ENCODE measurements at places on chromosomes 2 and 18.

GRCh38 chr18:25164848-25165811 lies 186.8 kb downstream of the ZNF521 start:
- no peak for DNase-seq

GRCh38 chr2:4862031-4862430 lies 830.2 kb upstream of the SOX11 start:
- DNase-seq: no peak

- DNase-seq: no peak
These were observed 640.4 kb downstream of the NR4A2 start for GRCh38 chr2:155692106-155692505.

- no peak for DNase-seq
These were observed 686 bp upstream of the RGPD8 start for GRCh38 chr2:112433932-112434730.

GRCh38 chr2:219830353-219830738 lies 202.9 kb downstream of the SLC4A3 start:
- no peak for DNase-seq

- no peak for DNase-seq
These were observed 106.6 kb upstream of the DDX18 start for GRCh38 chr2:117707874-117708273.

GRCh38 chr2:142180820-142181533 lies 50.2 kb upstream of the LRP1B start:
- no peak for DNase-seq

- no peak for DNase-seq
These were observed 51.5 kb downstream of the USP37 start for GRCh38 chr2:218516614-218517013.

GRCh38 chr2:117684919-117685318 lies 129.6 kb upstream of the DDX18 start:
- DNase-seq: no peak

DNA sequence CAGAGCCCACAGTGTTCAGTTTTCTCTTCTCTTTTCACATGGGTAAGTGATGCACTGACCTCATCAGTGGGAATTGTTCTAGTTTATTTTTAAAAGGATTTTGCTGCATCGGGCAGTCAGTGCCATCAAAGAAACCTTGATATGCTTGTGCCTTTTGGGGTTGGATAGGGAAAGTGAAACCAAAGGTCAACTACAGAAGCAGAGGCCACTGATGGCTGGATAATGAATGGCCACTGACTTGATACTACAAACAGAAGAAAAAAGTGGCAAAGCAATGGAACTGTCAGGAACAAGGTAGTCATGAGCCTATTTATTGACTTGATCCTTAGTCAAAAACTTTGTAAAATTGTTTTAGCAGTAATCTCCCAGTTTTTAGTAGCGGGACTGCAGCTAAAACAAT lies 636.3 kb upstream of the ZEB2 start:
- no peak for DNase-seq

- no peak for DNase-seq
These were observed 95.0 kb downstream of the TMEM185B start for GRCh38 chr2:120128216-120128615.

DNA sequence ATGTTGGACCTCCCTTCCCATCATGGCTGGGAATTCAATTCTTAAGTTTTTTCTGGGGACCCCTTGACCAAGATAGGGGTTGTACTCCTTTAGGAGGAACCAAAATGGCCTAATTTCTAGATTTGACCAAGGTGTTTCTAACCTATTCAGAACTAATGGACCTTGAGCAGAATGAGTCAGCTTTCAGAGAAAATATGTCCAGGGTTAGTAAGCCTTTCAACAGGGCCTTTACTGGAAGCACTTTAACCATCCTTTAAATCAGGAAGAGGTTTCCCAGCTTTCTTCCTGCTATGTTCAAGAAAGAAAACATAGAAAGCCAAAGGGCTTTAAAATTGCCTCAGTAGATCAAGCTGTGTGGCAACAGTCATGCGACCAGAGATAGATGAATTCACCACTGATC lies 1184.9 kb upstream of the ACVR2A start:
- no peak for DNase-seq

DNA sequence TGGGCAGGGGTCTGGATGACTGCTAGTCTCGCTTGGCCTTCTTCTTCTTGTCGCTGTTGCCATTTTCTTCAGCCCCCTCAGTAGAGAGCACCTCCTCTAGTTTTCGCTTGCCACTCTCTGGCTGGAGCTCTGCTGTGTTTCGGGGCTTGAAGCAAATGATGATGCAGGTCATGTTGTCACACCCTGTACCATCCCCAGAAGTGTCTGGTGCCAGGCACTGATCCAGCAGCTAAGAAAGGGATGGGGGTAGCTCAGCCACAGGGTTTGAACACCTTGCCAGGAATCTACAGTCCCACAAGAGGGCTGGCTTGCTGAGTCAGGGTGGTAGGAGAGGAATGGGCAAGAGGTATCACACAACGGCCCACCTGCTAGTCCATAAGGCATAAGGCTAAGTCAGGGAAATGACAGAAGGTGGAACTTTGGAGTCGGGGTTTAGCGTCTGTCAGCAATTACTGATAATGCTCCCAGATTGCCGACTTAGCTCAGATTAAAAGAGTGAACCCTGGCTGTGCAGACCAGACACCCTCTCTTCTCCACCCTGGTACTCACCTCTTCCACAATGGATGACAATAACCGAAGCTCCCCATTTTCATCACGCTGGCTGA lies 1.1 kb upstream of the ZNF513 start:
- DNase-seq: no peak

DNA sequence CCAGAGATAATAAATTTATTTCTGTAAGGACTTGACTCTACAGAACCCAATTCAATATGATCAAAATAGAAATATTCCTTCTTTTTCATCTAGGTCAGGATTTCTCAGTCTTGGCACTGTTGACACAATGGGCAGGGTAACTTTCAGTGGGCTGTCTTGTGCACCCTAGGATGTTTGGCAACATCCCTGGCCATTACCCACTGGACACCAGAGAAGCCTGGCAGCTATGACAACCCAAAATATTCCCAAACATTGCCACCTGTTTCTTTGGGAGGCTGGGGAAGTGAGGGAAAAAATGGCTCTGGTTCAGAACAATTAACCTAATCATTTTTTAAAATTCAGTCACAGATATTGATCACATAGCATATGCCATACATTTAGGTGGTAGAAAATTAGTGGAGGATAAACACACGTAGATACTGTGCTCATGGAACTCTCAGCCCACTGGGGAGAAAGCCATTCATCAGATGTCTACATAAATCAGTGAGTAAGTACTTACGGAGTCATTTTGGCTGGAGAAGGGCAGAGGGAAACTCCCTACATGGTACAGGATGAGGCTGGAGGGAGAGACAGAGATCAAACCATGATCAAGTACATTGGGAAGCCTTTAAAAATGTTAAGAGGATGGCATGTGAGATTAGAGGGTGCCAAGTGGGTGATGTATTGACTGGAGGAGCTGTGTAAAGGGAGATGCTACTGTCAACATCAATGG lies 718 bp upstream of the TNP1 start:
- no peak for DNase-seq

GRCh38 chr2:152406119-152406835 lies 71.3 kb downstream of the FMNL2 start:
- no peak for DNase-seq

GRCh38 chr2:7429733-7430132 lies 512.5 kb downstream of the RNF144A start:
- DNase-seq: no peak

GRCh38 chr2:134642938-134643337 lies 75.9 kb downstream of the TMEM163 start:
- no peak for DNase-seq

GRCh38 chr18:55038162-55038561 lies 78.9 kb upstream of the CCDC68 start:
- DNase-seq: no peak

DNA sequence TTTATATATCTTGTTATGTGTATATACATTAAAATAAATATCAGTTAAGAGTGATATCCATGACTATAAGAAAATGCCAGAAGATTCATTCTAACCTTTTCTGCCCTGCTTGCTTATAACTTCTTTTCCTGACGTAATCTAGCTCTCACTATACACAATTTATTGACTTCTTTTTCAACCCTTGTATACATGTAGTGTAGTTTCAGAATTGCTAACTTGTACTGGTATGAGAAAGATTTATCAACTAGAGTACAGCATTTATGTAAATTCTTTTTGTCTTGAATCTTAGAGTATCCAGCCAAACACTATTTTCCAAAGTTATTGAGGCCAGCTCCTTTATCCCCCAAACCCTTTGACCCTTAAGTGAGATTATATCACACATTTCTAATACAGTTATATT lies 798.0 kb upstream of the RAB6C start:
- no peak for DNase-seq

GRCh38 chr2:161238560-161239325 lies 69.5 kb upstream of the PSMD14 start:
- DNase-seq: peak; percentile 29

DNA sequence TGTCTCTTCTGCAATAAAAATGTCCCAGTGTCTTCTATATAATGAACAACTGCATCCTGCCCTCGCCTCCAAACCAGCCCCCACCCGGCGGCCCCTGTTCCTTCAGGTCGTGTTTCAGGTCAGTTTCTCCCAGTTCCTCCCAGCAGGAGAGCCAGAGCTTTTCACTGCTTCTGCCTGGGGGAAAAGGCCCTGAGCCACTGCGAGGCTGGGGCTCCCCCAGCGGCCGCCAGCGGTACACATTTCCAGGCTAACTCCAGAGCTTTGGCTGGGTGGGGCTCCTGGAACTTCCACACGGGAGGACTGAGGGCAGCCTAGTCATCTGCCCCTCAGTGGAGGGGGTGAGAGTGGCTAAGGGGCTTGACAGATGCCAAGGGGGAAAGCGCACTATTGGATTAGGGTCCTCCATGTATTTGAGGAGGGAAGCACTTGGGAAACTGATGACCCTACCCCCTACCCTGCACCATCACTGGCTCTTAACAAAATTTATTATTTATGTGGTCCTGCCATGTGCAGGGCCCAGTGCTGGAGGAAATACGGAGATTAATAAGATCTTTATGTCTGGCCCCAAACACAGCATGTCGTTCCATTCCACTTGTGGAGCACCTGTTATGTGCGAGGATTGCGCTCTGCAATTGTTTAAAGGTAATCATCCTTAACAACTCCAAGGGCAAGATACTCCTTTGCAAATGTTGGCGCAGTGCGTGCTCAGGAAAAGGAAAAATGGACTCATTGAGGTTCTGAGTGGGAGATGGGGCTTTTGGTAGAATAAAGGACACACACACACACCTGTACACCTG lies 17.3 kb upstream of the CYS1 start:
- no peak for DNase-seq

- no peak for DNase-seq
These were observed 96.5 kb downstream of the PTPRM start for GRCh38 chr18:7663366-7664312.

DNA sequence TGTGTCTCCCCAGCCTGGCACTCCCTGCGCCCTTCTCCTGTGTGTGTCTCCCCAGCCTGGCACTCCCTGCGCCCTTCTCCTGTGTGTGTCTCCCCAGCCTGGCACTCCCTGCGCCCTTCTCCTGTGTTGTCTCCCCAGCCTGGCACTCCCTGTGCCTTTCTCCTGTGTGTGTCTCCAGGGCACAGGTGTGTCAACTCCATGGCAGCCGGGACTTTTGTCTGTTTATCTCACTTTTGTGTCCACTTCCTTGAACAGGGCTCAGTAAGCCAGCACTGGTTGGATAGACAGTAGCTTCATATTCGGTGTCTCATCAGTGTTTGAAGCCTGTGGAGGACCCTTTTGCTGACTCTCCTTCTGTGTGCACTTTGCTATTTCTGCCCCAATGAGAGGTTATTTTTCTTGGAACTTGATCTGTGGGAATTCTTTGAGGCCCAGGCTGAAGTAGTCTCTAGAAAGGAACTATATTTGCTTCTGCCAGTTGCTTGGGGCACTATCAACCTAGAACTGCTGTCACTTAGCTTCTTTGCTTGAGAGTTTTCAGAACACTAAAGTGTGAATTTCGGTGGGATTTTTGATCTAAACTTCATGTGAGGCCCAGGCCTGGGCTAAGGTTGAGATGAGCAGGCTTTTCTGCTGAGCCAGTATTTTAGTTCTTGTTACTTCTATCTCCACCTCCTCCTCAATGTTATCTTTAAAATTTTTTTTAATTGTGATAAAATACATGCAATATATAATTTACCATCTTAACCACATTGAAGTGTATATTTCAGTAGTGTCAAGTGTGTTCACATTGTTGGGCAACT lies 8.3 kb upstream of the ASB1 start:
- no peak for DNase-seq

- DNase-seq: no peak
These were observed 27.7 kb upstream of the PUM2 start for GRCh38 chr2:20378341-20378740.

GRCh38 chr2:74371421-74371820 lies 8.7 kb downstream of the DCTN1 start:
- no peak for DNase-seq

DNA sequence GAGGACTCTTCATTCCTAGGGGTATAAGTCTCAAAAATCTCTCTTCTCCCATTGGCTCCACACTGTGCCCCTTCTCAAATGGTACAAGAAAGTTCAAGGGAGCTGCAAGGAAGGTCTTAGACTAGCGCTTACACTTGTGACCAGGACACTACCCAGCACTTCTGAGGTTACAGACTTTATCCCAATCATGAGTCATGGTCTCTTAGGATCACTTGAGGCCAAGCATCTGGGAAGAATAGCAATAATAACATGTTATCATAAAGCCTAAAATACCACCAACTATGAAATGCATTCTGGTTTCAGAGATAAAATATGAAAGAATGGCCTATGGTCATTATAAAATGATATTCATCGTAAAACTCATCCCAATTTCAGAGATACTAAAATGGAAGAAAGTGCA lies 309.9 kb upstream of the PKDCC start:
- DNase-seq: no peak

- DNase-seq: no peak
These were observed 40.6 kb downstream of the BOLA3 start for GRCh38 chr2:74107071-74107470.

DNA sequence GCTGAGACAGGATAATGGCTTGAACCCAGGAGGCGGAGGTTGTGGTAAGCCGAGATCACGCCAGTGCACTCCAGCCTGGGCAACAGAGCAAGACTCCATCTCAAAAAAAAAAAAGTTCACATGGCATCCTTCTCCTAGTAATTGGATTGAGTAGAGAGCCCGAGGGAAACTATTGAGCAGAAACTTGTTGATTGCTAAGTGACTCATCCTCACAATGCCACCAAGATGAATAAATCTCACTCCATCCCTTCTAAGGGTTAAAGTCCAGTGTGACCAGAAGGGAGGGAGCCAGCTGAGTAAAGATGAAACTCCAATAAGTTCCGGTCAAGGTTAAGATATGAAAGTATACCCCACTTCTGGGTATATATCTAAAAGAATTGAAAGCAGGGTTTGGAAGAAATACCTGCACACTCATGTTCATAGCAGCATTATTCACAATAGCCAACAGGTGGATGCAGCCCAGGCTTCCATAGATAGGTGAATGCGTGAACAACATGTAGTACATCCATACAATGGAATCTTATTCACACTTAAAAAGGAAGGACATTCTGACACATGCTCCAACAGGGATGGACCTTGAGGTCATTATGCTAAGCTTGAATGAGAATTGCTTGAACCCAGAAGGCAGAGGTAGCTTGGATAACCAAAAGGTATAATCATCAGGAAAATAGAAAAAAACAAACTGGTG lies 13.0 kb upstream of the FHL2 start:
- DNase-seq: no peak

Measured in stimulated activated CD4-positive, alpha-beta T cell treated with anti-CD3 and anti-CD28 coated beads, Interleukin-2, amount 100 ng/mL, for 4 hours (primary cell).